ENCODE measurements at places on chromosomes 7 and 10.

DNA sequence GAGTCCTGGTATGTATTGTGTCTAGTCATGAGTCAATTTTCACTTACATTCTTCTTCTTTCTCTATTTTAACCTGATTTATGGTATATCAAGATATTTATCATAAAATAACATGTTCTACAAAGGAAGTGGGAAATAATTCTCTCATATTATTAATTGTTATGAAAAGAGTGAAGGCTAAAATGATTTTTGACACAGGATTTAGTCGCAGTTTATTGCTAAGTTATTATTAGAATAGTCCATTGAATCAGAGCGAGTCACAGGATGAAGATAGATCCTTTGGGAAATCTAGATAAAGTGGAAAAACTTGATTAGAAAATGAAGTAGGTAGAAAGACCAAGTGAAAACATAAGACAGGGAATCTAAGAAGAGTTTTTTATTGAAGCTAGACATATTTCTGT lies 184.3 kb upstream of the DGKB start:
- no peak for DNase-seq

- DNase-seq, result no peak
Observed at GRCh38 chr10:86357041-86357440, 9.6 kb downstream of the GRID1 start.

DNA sequence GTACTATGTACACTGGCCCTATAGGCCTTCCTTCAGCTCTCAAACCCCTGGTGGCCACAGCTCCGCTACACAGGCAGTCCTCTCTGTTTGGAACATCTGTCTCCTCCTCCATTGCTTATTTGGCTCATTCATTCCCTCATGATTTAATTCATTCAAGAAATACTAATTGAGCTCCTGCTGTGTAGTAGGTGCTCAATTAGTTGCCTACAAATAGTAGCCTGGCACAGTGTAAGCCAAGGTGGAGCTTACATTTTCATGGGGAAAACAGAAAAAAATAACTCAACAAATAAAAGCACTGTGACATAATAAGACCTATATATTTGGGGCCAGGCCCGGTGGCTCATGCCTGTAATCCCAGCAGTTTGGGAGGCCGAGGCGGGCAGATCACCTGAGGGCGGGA lies 3.4 kb upstream of the FIS1 start:
- DNase-seq, result no peak

- no peak for DNase-seq
Observed at GRCh38 chr10:71850021-71850742, 869 bp downstream of the PSAP start.

DNA sequence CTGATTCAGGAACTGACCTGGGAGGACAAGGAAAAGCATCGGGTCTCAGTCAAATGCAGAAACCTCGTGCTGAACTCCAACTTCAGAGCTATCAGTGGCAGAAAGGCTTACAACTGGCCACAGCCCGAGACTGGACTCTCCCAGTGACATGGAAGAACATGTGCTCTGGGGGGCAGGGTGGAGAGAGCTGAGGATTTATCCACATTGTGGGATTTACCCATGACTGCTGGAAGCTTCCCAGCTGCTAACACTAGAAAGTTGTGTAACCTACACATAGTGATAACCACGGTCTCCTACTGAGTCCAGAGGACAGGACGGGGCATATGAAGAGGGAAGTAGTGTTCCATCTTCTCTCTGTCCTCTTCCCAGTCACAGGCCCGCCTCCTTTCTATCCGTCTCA lies 103.4 kb downstream of the ITIH5 start:
- DNase-seq, result no peak

Measured in lower leg skin (tissue), 4 donors.